ENCODE measurements at places on chromosomes 4 and X.

DNA sequence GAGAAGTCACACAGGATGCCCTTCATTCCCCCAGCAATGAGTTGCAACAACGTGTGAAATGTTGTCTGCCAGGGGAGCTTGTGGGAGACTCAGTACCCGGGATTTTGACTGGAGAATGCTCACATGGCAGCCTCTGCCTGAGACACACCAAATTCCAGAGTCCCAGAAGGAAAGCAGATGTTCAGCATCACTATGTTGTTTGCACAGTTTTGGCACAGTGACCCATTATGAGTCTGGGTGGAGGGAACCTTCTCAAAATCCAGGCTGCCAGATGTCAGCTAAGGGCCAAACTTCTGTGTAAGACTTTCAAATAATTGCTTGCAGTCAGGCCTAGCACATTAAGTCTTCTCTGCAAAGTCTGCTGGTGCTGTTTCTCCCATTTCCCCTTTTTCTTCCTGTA lies 1029.7 kb upstream of the TENM3 start:
- no peak for DNase-seq

DNA sequence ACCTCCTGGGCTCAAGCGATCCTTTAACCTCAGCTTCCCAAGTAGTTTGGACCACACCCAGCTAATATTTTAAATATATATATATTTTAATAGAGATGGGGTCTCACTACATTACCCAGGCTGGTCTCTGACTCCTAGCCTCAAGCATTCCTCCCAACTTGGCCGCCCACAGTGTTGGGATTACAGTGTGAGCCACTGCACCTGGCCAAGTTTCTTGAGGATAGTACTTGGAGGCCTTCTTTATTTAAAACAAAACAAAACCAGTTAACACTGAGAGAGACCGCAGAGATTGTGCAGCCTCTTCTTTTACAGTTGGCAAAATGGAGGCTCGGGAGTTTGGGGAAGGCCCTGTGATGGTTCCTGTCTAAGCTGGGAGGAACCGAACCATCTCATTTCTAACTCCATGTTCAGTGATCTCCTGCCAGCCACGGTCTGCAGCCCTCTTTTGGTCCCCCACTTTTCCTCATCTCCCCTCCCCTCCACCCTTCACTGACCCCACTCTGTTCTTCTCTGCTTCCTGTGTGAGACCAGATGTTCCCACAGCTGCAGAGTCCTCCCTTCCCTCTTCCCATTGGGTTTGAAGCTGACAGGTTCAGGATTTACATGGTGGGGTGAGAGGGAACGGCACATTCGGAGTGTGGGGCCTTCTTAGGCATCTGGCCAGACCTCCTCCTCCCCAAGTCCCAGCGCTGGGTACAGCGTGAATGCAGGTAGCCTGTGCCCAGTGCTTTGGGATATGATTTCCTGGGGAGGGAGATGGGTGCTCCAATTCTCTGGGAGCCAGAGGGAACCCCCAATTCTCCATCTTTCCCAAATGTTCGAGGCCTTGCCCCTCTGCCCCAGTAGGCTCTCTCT lies 1.4 kb upstream of the SORCS2 start:
- no peak for DNase-seq

DNA sequence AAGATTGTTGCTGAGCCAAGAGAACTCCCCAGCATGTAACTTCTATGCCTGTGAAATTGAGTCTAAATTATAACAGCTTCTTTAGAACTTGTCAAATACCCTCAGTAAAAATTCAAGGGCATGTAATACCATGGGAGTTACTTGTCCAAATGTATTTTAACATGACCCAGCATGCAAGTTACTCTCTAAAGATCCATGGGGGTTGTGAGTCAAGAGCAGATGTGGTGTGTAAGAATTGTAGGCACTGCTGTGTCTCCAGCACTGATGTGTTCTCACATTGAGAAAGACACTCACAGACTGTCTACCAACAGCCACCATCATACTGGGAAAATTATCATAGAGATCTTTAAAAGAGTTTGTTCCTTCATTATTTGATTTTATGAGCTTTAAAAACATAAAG lies 237.4 kb upstream of the IL1RAPL1 start:
- DNase-seq = no peak

DNA sequence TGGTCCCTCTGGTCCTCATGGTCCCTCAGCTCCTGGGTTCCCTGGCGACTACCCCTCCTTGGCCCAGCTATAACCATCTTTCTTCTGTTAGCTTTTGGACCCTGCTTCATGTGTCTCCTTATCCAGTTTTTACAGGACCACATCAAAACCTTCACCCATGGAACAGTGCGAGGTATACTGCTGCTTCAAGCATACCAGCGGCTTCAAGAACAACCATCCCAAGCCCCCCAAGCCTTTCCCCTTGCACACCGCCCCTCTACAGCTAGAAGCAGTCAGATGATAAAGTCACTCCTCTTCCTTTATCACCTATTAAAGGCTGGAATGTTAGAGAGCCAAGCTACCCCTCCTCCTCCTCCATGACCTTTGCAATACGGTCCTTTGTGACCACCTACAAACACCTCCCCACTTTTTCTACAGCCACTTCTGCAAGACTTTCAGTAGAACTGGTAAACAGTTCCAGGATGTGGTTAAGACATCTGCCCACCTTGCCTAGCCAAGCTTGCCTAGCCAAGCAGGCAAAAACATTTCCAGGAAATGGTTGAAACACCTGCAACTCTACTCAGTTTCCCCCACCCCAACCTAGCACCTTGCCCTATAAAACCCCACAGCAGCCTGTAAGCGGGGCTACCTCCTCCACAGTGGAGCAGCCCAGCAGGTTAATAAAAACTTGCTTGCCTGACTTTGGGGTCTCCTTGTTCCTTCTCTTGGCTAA lies 125.7 kb downstream of the ZC4H2 start:
- no peak for DNase-seq

- DNase-seq = no peak
Observed at GRCh38 chrX:108020631-108021030, 24.2 kb upstream of the VSIG1 start.

Data from GF-D8 (cell line).